ENCODE measurements at places on chromosomes 3 and 15.

- no peak for DNase-seq
Observed at GRCh38 chr15:76060118-76060989, 569 bp downstream of the TMEM266 start.

- DNase-seq = no peak
Observed at GRCh38 chr15:77060546-77060945, 10.4 kb downstream of the TSPAN3 start.

- no peak for DNase-seq
Observed at GRCh38 chr15:48273049-48273448, 58.2 kb upstream of the DUT start.

- no peak for DNase-seq
Observed at GRCh38 chr3:71598292-71598691, 14.8 kb upstream of the FOXP1 start.
